ENCODE measurements at places on chromosomes 2 and 18.

DNA sequence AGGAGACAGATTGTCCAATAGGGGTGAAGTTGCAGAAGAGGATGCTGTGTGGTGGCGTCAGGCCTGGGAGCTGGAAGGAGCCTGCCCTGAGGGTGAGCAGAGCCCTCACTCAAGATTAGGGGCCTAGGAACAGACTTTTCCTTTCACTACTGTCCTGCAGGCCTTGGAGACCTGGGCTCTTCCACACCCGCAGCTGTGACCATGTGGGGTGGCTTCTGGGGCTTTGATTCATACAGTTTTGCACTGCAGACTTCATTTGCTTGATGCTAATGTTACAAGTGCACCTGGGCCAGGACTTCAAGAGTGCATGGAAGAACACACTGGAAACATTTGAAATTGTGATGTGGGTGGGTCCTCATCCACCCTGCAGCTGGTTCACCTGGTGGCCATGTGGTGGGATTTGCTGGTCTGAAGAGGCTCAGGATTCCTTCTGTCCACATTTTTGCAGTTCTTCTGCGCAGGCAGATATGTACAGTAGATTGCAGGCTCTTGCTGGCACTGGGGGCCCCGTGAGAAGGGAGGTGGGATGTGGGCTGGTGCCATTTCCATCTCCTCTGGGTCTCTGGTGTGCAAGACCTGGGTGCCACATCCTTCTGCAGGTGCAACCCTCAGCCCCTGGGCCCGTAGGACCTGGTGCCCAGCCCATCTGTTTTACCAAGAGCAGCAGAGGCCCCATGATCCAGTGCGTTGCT is 9.9 kb downstream of the GLI2 start:
- no peak for DNase-seq

GRCh38 chr2:202147775-202148174 is 74.7 kb downstream of the KIAA2012 start:
- DNase-seq, result no peak

GRCh38 chr2:102520801-102521200 is 47.8 kb downstream of the SLC9A4 start:
- DNase-seq, result no peak

GRCh38 chr18:6734726-6735430 is 5.4 kb downstream of the ARHGAP28 start:
- no peak for DNase-seq

GRCh38 chr2:36492216-36492945 is 105.6 kb downstream of the FEZ2 start:
- DNase-seq, result no peak

GRCh38 chr18:6251084-6251483 is 163.6 kb downstream of the L3MBTL4 start:
- no peak for DNase-seq

GRCh38 chr2:231219289-231219688 is 20.9 kb downstream of the ARMC9 start:
- DNase-seq, result no peak

- no peak for DNase-seq
These were observed 29.1 kb downstream of the ZEB2 start for GRCh38 chr2:144490857-144491256.
